Naive thymus-derived CD4-positive, alpha-beta T cell (primary cell): ENCODE measurements at places on chromosomes 5 and 9.
A peak's percentile ranks its signal among the peaks of the same experiment; 100 is the strongest.

GRCh38 chr9:4016789-4017188, 283.1 kb downstream of the GLIS3 start:
- no peak for DNase-seq

DNA sequence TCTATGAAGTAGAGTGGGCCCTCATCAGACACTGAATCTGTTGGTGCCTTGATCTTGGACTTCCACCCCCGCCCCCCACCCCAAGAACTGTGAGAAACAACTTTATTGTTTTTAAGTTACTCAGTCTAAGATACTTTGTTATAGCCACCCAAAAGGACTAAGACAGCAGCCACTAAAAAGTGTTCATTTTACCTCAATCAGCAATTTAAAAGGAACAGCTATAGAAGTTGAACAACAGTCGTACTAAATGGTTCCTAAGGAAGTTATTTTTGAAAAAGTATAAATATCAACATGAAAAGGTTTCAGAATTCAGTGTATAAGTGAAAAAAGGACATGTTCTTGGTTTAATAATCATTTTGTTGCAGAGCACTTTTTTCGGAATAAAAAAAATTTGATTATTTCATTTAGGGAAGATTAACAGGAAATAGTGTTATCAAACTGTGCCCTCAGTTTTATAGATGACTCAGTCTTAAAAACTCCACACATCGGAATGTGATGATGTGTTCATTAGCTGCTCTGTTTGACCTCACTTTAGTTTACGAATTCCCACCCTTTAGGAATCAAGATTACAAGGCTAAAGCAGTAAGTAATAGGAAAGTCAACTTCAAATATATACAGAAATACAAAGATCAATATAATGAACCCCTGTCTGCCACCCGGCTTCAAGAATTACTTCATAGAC, 71.2 kb downstream of the MTAP start:
- no peak for DNase-seq

DNA sequence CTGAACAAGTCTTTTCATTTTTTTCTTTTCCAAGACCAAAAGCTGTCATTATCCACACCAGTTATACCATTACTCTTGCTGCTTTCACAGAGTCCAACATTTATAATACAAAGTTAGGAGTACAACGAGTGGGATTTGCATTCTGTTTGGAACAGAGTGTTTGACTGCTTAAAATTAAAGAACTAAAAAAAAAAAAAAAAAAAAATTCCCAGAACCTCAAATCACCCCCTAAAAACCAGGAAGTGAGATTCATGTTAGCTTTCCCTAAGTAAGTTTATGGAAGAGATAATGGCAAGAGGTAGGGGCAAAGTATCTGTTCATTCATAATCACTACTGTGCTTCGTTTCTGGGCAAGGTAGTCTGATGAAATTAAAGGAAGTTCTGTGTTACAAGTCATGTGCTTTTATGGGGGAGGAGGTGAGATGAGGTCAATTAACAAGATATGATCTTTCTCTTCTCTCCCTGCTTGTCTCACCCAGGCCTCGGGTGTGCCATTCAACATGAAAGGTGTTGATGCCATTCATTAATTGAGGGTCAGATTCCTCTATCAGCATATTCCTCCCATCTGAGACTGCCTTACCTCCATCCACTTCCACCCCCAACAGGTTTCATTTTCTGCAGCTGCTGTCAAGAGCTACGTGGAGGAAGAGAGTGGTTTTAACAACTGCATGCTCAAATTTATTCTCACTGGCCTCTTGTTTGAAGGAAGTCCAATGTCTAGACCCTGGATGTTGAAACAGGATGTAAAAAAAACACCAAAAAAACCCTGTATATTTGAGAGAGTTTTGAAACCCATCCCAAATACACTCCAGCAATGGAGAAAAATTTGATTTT, 58.1 kb downstream of the MARCHF3 start:
- peak; percentile 32 for DNase-seq

GRCh38 chr5:163997965-163998364, 492.5 kb downstream of the MAT2B start:
- no peak for DNase-seq

DNA sequence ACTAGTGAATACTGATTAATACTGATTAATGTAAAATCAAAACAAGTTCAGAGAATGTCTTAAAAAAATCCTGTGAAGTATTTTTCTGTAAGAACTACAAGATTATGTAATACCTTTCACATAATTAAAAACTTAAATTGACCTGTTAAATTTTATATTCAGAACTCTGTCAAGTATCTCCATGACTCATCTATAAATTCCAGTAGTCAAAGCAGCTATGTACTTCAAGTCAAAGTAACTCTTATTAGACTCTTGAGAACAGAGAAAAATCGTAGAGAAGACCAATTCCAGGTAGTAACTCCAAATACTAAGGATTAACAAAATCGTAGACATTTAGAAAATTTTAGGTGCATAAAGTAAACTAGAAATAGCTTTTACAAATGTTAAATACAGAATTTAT, 77.1 kb downstream of the HOMER1 start:
- DNase-seq = no peak

- DNase-seq = no peak
Measured at GRCh38 chr5:172312286-172312685, 28.7 kb upstream of the UBTD2 start.

DNA sequence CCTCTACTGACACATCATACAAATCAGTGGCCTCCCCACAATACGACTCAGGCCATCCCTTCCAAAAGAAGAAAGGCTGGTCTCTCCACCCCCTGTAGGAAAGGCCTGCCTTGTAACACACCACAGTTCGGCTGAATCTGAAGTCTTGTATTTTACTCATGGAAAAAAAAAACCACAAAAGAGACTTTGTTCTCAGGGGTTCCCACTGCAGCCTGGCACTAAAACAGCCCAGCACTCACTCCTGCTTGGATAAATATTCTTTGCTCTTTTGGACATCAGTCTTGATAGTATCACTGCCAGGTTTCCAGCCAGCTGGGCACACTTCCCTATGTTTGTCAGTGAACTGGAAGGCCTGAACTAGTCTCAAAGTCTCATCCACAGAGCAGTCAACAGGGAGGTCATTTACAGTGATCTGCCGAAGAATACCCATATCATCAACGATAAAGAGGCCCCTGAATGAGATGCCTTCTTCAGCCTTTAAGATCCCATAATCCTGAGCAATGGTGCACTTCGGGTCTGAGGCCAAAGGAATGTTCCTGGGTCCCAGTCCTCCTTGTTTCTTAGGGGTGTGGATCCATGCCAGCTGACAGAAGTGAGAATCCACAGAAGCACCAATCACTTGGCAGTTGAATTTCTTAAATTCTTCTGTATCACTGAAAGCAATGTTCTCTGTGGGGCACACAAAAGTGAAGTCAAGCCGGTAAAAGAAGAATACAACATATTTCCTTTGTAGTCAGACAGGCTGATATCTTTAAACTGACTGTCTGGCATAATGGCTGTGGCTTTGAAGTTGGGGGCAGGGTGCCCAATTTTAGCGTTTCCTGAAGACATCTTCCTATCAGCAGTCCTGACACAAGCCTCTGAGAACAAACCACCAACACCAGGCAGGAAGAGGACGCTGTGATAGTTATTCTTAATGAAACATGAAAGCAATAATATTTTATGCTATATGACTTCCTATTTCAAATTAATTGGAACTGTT, 198.1 kb downstream of the LURAP1L start:
- no peak for DNase-seq

DNA sequence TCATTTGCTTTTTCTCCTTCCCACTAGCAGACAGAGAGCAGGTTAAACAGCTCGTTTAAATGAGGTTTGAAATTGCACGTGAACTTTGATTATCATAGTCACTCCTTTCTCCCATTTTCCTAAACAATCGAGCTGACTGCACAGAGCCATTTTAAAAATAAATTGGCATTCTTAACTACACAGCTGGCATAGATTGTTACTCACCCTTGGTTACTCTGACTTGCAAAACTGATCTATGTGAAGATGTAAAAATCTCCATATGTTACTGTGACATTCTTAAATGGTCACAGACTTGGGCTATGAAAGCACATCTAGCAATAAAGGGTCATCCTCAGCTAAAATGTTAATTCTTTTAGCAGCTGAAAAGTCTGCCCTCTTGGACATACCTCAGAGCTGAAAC, 368.5 kb downstream of the DTWD2 start:
- DNase-seq = no peak
